CD8-positive, alpha-beta memory T cell (primary cell): ENCODE measurements at places on chromosomes 4 and X. TPM values are rescaled to one million over a fixed set of nuclear protein-coding genes. Genes with fewer than 3 reads are reported as not detected.

- no peak for DNase-seq
These were observed 303.1 kb upstream of the GIMD1 start for GRCh38 chr4:106671716-106672115.

GRCh38 chr4:5712517-5712916 is 1.5 kb downstream of the EVC start:
- DNase-seq, result no peak

Gene DKK2
- total RNA-seq, result not detected

Gene CLDN2
- not detected for total RNA-seq

Gene UGT2B10
- total RNA-seq, result not detected
